Progenitor cell of endocrine pancreas (in vitro differentiated cells): ENCODE measurements at places on chromosomes 3 and 15. TPM values are rescaled to one million over a fixed set of nuclear protein-coding genes. Genes with fewer than 3 reads are reported as not detected.

ANKUB1 gene
- not detected in 2 replicates for total RNA-seq

TM4SF18 gene
- total RNA-seq = 0.36 TPM in 1 of 2 replicates, not detected in the other

TMCO5A gene
- not detected in 2 replicates for total RNA-seq

DBR1 gene
- 31.8 and 34.2 TPM in 2 replicates for total RNA-seq

ADIPOQ gene
- total RNA-seq = not detected in 2 replicates

GRCh38 chr15:77470235-77470634 is 49.5 kb downstream of the HMG20A start:
- no peaks in the 10 kb centered on the region for H3K4me1 ChIP-seq
- H3K27me3 ChIP-seq = no peaks in the 10 kb centered on the region
- no peak for DNase-seq

DNA sequence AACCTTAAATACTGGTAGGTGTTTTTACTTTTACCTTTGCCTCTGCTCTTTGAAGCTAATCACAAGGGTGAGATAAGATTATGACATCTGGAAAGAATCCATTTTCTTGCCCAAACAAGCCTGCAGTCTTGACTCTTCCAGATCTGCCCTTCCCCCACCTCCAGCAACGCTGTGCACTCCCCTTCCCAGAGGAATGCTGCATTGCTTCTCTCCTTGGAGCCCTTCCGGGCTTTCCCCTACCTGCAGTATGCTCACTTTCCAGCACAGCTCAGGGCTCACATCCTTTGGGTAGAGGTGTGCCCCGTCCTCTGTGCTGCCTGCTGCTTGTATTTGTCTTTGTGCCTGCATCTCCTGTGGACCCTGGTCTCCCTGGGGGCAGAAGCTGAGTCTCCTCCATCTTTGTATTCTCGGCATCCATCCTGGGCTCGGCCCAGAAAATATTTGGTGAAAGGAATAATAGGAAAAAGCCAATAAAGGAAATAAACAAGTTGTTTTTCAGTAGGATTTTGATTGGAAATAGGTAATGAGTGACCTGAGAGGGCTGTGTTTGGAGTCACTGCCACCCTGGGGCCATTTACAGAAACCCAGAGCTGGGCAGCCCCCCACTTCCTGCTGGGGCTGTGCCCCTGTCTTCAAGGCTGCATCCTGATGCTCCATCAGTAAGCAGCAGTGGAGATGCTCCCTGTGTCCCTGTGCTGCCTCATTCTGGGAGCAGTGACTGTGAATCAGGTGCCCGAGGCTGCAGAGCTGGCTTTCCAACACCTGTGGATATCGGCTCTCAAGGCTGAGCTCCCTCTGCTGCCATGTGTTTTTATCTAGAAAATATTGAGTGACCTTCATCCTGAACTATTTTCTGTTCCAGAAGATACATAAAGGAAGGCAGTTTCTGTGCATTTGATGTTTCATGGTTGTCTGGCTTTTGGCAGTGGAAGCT is 117.5 kb downstream of the EEFSEC start:
- no peaks in the 10 kb centered on the region for H3K36me3 ChIP-seq
- peaks cover 3% of the 10 kb centered on the region for H3K27me3 ChIP-seq
- no peak overlapping the region for H3K27ac ChIP-seq
- no peak for DNase-seq
- H3K4me1 ChIP-seq = peaks cover 5% of the 10 kb centered on the region

DNA sequence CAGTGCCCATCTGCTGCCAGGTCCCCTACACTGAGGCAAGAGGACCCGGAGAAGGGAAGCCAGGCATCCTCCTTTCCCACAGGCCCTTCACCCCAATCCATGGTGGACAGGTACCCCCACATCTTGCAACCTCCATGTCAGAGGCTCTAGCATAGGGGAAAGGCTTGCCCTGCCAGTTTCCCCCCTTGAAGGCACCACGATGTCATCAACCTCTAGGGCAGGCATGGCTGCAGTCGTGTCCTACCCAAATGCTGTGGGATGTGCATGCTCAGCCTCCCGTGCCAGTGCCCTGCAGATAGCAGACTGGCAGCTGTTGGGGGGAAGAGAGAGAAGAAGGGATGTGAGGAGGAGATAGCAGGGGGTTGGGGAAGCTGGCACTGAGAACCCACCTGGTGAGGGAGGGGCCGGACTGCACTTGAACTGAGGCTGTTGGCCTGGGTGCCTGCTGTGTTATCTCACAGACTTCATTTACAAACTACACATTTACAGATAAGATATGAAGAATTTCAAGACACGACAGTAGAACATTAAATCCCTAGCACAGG is 197.5 kb downstream of the ADAMTS9 start:
- peaks cover 46% of the 10 kb centered on the region for H3K4me1 ChIP-seq
- no peak overlapping the region for H3K4me3 ChIP-seq
- peak overlapping the region; percentile 96 for H3K27ac ChIP-seq

GRCh38 chr3:18112674-18113375 is 312.3 kb downstream of the SATB1 start:
- H3K27ac ChIP-seq = no peak overlapping the region
- H3K27me3 ChIP-seq = no peaks in the 10 kb centered on the region
- no peak overlapping the region for H3K4me3 ChIP-seq

DNA sequence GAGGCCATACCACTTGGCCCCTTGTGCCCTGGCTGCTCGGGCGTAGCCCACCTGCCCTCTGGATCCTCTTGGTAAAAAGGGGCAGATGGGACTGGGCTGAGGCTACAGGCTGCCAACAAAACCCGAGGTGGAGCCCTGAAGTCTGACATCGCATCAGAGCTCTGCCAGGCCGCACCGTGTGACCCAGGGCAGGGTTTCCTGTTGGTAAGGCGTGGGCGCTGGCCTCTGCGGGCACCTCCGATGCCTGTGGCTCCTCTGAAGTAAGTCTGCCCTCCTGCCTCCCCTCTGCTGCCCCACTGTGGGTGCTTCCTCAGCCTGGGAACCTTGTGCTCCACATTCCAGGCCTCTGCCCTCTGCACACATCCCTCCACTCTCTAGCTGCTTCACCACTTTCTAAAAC is 8.9 kb downstream of the CHDH start:
- H3K27me3 ChIP-seq = no peaks in the 10 kb centered on the region
- no peak for DNase-seq
- peaks cover 23% of the 10 kb centered on the region for H3K36me3 ChIP-seq
- H3K4me1 ChIP-seq = peaks cover 9% of the 10 kb centered on the region
- no peak overlapping the region for H3K4me3 ChIP-seq

DNA sequence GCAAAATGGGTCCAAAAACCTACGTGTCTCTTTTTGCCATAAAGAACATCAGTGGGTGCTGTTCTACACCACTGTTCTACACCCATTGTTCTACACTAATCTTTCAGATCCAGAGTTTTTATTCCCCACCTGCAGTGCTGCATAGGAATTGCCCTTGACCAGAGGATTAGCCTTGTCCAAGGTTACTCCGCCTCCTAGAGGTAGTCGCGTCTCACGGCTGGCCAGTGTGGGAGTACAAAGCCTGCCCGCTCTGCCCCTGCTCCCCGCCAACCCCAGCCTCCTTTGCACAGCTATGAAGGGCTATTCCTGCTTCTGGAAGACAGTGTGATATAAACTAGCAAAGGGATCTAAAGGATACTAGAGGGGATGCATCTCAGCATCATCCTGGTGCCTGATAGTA is 222.1 kb upstream of the LMCD1 start:
- no peak overlapping the region for H3K4me3 ChIP-seq
- no peak overlapping the region for H3K27ac ChIP-seq
- peaks cover 3% of the 10 kb centered on the region for H3K27me3 ChIP-seq
- no peak for DNase-seq
- no peaks in the 10 kb centered on the region for H3K36me3 ChIP-seq
